Peyer's patch (tissue), 4 donors: ENCODE measurements at places on chromosomes 7 and 10. TPM values are rescaled to one million over a fixed set of nuclear protein-coding genes. Genes with fewer than 3 reads are reported as not detected.

GRCh38 chr10:60989400-60989876, 45.5 kb upstream of the RHOBTB1 start:
- H3K4me3 ChIP-seq = no peak overlapping the region
- H3K27ac ChIP-seq = no peak overlapping the region
- no peak for DNase-seq
- H3K4me1 ChIP-seq = no peaks in the 10 kb centered on the region

GRCh38 chr10:113322843-113323242, 230.0 kb upstream of the HABP2 start:
- H3K36me3 ChIP-seq = no peaks in the 10 kb centered on the region
- no peaks in the 10 kb centered on the region for H3K4me1 ChIP-seq
- no peaks in the 10 kb centered on the region for H3K27me3 ChIP-seq
- no peak for DNase-seq
- no peak overlapping the region for H3K4me3 ChIP-seq

The PPP1R3C gene
- total RNA-seq = 1.1 TPM

- no peak for DNase-seq
- no peak overlapping the region for H3K4me3 ChIP-seq
- no peaks in the 10 kb centered on the region for H3K27me3 ChIP-seq
These were observed 101.4 kb downstream of the MICU1 start for GRCh38 chr10:72524489-72524888.

DNA sequence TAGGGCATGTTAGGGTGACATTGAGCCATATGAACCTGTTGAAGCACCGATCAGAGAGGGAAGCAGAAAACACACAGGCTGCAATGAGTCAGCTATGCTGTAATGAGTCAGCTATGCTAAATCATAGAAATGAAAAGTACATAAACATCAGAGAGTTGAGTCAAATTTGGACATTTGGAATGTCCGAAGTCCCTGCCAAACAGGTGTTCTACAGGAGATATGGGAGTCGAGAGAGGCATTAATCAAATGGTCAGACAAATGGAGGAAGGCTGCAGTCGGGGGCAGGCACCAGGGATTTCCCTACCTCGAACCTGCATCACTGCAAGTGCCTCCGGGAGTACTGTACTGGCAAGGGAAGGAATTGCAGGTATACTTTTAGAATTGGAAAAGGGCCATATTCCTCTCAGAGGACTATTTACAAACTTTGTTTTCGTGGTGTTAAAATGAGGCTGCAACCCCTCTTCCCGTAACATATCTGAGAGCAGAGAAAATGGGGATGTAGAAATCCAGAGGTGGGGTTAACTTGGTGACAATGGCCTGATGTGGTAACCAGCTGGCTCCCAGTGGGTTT, 8.8 kb upstream of the ZC3HAV1 start:
- no peak for DNase-seq
- H3K27ac ChIP-seq = no peak overlapping the region
- no peaks in the 10 kb centered on the region for H3K36me3 ChIP-seq
- H3K4me1 ChIP-seq = no peaks in the 10 kb centered on the region
